ENCODE measurements at places on chromosomes 13 and 19.

GRCh38 chr19:37361994-37362393 is 8.9 kb upstream of the ZNF527 start:
- DNase-seq, result no peak

DNA sequence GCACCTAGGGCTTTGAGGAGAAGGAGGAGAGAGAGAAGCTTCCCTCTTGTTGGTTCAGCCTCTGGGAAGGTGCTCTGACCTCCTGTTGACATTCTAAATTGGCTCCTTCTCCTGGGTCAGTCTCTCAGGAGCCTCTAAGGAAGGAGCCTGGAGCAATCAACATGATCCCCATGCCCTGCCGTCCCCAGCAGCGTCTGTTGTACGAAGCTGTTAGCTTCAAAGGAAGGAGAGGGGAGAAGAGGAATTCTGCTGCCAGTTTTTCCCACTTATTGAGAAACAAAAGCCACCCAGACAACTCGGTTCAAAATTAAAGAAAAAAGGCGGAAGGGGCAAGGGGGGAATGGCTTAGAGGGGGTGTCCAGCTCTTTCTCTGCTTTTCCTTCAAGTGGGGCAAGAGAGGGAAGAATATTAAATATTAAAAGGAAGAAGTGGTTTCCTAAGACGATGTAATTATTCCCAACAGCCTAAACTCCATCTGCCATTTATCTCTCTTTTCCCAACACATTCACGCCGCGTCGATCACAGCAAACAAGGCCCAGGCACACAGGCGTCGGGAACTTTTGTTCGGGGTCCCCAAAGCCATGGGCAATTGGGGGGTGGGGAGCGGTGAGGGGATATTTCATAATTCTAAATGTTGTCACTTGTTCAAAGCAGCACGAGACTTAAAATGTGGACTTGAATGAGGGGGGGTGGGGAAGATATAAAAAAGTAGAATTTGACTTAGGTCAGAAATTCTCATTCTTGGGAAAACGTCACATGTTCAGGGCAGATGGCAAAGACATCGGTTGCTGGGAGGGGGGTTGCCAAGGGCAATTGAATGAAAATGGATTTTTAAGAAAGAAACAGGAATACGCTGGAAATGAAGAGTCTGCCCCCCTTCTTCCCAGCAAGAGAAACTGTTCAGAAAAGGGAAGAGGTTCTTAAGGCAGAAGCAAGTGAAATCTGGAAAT is 116.8 kb upstream of the CACNA1A start:
- DNase-seq, result no peak

DNA sequence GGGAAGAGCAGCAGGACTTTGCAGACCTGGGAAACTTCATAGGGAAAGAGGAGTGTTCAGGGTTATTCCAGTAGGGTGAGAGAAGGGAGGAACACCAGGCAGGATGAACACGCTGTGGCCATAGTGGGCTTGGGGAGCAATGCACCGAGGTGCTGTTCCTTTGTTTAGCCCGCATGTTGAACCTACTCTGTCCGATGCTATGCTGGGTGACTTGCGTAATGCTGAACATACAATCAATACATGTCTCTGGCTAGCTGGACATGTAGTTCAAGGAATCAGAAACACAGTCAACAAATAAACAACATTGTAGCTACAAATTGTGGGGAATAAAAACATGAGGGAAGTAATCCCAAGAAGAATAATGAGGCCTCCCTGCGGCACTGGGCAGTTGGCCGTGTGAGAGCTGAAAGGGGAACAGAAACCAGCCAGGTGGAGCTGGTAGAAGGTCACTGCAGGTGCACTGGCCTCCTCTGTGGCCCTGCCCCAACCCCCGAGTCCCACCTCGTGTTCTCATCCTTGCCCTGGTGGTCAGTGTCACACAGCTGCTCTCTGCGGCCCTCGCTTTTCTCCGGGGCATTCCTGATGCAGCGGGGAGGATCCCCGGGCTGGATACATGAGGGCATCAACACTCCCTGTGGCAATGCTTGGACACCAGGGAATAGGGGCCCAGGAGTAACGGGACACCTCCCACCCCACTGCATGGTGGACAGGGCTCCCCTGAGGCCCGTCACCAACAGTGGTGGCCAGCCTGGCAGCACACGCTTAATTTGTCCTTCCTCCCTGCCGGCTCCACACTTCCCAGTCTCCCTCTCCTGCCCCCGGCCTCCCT is 36.9 kb upstream of the TUBGCP3 start:
- DNase-seq, result no peak

DNA sequence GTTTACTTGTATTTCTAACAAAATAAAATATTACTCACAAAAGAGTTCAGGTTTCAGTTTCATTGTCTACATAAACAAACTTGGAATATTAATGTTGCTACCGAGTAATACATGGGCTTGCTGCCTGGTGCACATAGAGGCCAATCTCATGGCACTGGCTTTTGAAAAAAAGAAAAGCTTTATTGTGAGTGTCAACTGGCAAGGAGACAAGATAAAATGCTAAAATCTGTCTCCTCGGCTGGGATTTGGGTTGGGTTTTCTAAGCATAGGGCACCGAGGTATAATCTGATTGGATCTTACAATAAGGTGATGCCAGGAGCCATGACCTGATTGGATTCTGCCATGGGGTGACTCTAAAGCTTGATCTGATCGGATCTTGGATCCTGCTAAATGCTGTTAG is 1519.9 kb upstream of the MIR17HG start:
- no peak for DNase-seq

DNA sequence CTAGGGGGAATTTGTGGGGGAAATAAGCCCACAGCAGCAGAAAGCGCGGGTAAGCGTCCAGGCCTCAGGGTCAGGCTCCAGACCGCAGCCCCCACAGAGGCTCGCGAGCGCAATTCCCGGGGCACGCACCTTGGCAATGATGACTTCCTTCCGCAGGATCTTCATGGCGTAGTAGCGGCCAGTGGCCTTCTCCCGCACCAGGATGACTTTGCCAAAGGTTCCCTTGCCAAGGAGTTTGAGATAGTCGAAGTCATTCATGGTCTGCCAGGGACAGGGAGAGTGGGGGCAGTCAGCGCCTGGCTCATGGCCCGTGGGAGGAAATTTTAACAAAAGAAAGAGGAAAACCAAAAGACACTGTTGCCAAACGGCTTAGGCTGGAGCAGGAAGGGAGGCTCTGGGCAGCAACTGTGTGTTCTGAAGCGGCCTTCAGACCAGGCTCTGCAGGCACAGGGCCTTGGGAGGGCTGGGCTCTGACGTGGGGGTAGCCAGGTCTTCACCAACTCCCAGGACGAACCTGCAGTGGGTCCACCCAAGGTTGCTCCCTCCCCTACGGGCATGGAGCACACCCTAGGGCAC is 15.4 kb upstream of the CCNP start:
- DNase-seq, result peak; percentile 76

- no peak for DNase-seq
Observed at GRCh38 chr19:29928831-29929230, 13.2 kb upstream of the URI1 start.

DNA sequence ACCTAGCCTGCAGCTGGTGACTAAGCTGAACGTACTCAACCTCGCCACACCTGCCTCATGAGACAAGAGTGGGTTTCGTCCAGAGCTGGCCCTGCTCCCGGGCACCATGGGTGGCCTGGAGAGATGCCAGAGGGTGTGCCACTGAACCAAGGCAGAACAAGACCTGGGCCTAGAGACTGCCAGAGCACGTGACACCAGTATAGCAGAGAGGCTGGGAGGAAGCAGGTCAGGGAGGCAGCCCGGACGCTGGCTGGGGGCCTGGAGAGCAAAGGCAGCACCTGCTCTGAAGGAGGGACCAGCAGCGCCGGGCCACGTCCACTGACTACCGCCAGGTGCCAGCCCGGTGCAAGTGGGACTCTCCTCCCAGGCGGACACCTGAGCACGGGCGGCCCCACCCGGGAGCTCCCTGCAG is 7.3 kb upstream of the C13orf46 start:
- no peak for DNase-seq

DNA sequence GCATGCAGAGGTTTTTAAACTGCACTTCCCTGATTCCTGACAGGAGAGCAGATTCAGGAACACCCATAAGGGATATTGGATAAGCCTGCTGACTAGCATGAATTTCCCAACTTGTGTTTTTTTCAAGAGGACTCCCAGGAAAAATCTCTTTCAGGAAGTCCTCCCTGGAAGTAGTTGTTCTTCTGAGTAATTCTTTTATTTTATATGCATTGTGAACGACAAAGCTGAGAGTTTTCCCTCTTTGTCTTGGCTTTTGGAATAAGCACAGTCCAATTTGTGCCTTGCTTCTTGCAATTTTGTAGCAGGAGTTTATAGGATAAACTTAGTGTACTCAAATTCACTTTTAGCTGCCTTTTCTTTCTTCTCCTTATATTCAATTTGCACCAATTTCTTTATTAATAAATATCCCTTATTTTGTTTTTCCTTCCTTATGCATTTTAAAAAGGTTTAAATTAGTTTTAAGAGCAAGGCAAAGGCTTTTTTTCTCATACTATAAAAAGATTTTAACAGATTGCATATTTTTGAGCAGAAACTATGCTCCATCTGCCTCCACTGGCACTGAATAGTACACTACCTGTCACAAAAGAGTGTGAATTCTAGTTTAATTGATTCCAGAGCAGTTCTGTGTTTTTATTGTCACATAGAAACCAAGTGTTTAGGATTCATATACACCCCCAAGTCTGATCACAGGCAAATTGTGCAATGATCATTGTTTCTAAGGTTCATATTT is 543.3 kb upstream of the SPRY2 start:
- no peak for DNase-seq

- peak; percentile 45 for DNase-seq
Observed at GRCh38 chr19:18543814-18544475, 572 bp upstream of the FKBP8 start.

- no peak for DNase-seq
Observed at GRCh38 chr13:79483086-79483706, 2.2 kb downstream of the NDFIP2 start.

DNA sequence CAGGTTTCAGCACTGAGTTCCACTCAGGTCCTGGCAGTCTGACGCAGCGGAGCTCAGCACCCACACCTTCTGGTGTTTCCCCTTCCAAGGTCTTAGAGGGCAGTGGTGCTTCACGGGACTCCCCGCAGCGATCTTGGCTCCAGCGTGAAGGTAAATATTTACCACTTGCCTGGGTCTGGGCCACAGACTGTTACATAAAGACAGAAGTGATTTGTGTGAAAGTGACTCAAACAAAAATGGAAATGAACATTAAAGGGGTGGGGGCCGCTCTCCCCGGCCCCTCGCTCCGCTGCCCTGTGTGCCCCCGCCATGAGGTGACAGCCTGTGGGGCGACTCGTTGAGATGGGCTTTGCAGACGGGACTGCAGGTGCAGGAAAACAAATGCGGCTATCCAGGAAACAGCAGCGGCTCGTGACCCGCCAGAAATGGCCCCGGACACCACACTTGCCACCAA is 55.0 kb downstream of the GGACT start:
- peak; percentile 38 for DNase-seq

GRCh38 chr13:91167706-91168385 is 179.6 kb upstream of the MIR17HG start:
- DNase-seq, result no peak

DNA sequence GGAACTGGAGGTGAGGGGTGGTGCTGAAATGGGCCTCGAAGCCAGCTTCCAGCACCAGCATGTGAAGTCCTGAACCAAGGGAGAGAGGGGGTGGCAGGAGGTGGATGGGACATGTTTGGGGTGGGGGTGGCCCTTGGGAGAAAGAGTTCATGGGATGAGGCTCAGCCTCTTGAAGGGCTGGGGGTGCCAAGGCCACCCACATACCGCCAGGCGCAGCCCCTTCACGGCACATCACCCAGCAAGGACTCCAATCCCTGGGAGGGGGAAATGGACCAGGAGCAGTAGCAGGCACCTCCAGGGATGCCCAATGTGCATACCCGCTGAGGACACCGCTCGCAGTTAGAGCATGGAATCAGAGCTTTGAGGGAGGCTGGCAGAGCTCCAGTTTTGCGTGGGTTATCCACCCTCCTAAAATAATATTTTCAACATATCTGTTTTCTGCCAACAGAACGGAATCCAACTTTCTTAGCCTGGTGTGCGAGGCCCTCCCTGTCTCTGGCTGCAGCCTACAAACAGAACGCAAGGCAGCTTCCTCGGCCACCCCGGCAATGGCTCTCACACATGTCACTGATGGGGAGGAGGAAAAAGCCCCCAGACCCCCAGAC is 140.5 kb upstream of the VSTM2B start:
- peak; percentile 88 for DNase-seq

GRCh38 chr13:27954406-27954851 is 14.7 kb downstream of the CDX2 start:
- DNase-seq, result no peak

GRCh38 chr13:71417205-71417604 is 449.8 kb downstream of the DACH1 start:
- no peak for DNase-seq

DNA sequence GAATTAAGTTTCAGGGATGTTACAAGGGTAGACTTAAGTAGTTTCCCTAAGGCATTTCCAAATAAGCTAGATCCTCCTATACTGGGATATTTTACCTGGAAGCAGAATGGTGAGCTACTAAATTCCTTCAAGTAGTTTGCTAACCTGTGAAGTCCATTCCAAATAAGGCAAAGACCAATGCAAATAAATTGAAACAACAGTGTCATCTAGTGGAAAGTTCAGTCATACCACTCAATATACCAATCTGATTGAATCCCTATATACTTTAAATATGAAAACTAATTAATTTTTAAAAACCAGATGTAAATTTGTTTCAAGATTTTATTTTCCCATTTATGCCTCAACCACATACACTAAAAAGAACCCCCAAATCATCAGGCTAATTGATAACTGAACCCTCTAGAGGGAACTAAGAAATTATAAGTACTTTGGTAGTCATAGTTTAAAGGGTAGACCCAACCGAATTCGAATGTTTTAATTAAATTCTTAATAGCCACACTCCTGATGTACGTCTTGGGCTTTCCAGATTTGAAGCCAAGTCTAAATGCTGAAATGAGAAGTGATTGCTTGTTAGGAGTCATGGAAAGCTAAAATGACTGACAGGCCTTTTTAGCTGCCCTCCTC is 223.7 kb downstream of the TBC1D4 start:
- no peak for DNase-seq

GRCh38 chr19:1768248-1768647 is 14.9 kb downstream of the ONECUT3 start:
- DNase-seq, result no peak

DNA sequence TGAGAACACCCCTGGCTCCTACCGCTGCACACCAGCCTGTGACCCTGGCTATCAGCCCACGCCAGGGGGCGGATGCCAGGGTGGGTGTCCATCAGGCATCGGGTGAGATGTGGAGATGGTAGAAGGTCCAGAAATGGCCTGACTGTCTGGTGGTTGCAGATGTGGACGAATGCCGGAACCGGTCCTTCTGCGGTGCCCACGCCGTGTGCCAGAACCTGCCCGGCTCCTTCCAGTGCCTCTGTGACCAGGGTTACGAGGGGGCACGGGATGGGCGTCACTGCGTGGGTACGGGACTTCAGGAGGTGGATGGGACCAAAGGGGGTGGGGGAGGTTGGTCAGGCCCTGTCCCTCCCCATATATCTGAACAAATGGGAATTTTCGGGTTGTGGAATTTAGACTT is 15.8 kb downstream of the LTBP4 start:
- no peak for DNase-seq

DNA sequence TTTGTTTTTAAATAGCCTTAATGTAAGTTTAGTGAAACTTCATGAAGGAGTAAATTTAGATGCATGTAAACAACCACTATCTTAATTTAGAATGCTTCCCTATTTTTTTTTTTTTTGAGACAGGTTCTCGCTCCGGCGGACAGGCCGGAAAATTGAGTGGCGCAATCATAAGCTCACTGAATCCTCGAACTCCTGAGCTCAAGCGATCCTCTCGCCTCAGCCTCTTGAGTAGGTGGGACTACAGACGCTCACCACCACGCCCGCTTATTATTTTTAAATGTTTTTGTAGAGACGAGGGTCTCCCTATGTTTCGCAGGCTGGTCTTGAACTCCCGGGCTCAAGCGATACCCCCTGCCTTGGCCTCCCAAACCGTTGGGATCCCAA is 1.6 kb downstream of the TEX30 start:
- DNase-seq, result no peak

Data from posterior cingulate gyrus (tissue), 11 donors.